EL (cell line): ENCODE measurements at places on chromosomes 2 and 18.

DNA sequence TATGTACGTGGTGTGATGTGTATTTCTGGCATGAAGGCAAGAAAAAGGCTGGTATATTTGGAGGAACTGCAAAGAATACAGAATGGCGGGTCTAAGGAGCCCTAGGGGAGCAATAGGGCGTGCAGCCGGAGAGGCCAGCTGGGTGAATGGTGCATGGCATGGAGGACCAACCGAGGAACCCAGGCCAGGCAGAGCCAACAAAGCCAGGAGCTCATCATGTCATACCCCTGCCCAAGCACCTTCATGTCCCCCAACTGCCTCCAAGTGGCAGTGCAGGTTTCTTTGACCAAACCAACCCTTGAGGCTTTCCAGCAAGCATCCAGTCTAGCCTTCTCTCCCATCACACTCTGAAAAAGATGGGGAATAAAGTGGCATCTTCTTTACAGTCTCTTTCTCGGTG lies 8.9 kb upstream of the KCNK3 start:
- no peak for DNase-seq

- DNase-seq, result no peak
These were observed 78.7 kb downstream of the IRS1 start for GRCh38 chr2:226720948-226721347.

DNA sequence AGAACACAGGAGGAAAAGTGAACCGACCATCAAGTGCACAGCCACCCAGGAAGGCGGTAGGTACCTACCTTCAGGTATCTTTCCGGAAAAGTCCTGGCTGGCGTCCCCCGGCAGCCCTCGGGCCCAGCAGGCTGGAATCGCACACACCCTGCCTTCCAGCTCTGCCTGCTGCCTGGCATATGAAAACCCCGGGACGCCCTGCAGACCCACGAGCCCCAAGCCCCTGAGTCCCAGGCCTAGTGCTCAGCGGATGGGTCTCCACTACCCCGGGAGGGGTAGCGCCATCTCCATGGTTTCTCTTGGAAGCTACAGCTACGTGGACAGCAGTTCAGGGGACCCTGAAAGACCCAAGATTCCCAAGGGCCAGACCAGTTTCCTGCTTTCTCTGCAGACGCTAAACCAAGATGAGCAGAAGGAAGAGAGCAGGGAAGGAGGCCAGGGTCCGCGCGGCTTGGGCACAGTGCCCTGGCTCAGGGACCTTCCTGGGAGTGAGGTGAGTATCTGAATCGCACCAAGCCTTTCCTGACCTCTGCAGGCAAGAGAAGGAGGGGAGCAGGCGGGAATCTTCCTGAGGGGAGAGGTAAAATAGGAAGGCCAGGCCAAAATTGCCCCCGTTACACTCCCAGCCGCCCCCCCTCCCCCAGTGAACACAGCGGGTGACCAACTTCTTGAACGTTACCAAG lies 80.4 kb downstream of the ARHGEF4 start:
- no peak for DNase-seq

DNA sequence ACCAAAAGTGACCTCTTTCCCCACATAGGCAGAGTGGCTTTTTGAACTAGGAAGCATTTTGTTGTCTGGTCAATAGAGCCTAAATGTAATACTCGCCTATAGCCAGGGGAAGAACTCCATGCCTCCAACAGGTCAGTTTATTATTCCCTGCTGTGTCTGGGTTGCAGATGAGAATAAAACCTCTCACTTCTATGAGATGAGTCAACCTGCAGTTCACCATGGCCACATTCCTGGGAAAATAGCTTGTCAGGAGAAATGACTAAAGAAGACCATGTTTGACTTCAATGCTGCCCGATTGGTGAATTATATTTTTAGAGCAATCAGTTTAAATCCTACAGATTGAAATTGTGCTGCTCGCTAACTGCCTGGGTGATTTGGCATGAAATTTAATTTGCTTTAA lies 46.7 kb upstream of the LRRTM1 start:
- DNase-seq, result no peak

- DNase-seq, result no peak
These were observed 23.6 kb upstream of the PDCL3 start for GRCh38 chr2:100539221-100539620.

- DNase-seq, result peak; percentile 15
These were observed 404.4 kb upstream of the SYT4 start for GRCh38 chr18:43681661-43682060.

- DNase-seq, result no peak
These were observed 32.4 kb downstream of the TTLL4 start for GRCh38 chr2:218743068-218743467.

- DNase-seq, result no peak
These were observed 818.4 kb upstream of the FSHR start for GRCh38 chr2:49972699-49973098.

DNA sequence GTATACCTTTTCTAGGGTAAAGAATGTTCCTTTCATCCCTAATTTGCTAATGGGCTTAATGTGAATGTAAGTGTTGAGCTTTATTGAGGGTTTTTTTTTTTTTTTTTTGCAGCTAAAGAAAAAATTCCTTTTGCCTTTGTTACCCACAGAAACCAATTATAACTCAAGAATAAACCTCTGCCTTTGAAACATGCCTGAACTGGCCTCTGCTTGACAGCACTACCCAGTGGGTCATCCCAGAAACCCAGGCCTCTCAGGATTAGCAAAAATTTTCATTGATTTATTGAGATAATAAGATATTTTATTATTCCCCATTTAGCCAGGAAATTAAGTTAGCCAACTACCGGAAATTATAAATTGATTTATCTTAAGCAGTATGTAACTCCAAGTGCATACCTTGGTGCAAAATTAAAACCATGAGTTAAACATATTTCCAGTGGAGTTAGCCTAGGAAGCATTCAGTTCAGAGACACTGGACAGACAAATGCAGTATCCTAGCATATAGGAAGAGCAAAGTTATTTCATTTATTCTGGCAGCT lies 67.0 kb upstream of the RASGRP3 start:
- no peak for DNase-seq

DNA sequence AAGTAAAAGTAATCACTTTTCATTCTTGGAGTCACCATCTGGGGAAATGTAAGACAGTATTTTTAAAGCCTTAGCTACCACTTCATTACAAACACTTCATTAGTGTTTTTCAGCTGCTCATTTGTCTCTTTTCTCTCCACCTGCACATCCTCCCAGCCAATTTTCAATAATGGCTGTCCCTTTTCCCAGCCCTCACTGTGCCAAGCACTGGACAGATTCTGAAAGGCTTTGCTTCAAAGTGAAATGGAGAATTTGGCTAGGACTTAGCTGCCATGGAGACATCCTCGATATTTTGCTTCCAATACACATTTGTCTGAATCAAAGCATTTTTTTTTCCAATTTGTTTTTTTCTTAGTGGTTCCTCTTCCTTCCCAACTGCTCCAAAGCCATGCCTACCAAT lies 272.4 kb upstream of the NRXN1 start:
- DNase-seq, result no peak

DNA sequence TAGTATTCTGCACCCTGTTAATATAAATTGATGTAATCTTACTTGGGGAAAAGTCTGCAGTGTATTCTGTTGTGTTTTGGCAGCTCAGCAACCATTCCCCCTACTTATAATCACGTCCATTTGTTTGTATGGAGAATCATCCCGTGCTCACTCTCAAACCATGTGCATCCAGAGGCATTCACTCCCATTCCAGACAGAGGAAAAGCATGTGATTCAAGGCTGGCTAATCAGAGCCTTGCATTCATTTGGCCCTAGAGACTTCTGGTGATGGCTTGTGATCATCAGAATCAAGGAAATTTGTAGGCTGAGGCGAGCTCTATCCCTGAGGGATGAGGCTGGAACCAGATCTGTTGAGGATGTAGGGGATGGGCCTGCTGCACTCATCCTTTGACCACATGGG lies 5.1 kb upstream of the WIPF1 start:
- DNase-seq, result no peak

DNA sequence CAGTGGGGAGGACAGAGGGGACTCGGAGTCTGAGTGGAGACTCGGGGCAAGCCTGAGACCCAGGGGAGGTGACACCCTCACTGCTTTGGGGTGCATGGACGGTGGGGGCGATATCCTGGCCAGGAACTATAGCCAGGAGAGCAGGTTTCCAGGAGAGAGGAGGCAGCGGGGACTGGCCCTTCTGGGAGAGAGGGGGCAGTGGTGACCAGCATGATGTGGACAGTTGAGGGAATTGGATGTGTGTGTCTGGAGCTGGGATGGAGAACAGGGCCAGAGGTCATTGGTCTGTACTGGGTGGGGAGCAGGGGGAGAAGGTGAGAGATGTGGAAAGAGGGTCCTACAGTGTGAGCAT lies 63.6 kb downstream of the ACKR3 start:
- no peak for DNase-seq

- DNase-seq, result no peak
These were observed 16.3 kb downstream of the CNDP2 start for GRCh38 chr18:74512321-74513053.

DNA sequence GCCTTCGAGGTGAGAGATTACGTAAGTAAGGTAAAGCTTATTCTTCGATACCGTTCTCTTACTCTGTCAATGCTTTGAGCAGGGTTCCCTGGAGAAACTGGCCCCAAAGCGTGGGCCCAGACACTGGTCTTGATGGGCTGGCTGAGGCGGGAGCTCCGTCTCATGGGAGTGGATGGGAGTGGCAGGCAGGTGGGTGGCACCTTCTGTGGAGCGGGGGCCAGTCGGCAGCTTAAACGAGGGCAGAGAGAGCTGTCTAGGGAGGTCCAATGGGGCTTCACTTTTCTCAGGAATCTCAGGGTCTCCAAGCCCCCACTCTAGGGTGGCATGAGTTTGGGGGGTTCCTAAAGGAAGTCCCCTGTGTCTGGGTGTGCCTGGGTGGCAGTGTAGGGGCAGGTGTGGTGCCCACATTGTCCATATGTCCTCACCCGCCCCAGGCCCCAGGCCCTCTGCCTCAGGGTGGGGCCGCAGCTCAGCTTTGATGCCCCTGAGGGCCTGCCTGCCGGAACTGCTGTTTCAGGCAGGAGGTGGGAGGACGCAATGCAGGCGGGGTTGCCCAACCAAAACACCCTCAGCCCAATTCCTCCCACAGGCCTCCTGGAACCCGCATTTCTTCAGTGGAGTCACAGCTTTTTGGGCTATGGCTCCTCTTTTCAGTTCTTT lies 32.5 kb upstream of the FOSL2 start:
- no peak for DNase-seq

DNA sequence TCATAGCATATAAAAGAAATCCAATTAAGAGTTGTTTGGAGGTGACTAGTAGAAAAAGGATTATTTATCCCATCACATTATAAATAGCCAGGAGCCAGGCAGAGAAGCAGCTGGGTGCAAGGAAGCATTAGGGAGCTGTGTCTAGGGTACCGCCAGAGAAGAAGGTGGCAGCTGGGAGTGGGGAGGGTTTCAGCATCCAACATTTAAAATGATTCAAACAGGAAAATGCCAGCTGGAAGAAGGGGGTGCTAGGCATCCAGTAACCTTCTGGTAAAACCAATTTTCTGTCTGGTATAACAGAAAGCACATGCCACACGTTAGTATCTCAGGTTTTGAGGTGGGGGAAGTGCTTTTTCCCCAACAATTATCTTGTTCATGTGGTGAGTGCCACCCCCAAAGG lies 452.4 kb downstream of the ZEB2 start:
- DNase-seq, result no peak

DNA sequence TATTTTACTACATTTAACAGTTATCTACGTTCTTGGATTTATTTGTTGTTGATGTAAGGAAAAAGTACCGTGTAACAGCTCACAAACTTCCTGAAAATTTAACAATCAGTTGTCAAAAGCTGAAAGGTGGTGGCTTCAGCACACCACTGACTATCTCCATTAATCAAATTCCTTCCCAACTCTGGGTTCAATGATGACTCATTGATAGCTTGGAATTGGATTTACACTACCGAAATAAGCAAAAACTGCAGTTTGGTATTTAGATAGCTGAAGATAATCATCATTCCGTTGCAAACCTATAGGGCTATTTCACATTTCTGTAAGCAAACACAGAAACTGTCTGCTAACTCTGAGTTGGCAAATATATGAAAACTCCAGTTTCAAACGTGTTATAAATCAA lies 322.3 kb upstream of the TFPI start:
- no peak for DNase-seq

- peak; percentile 45 for DNase-seq
These were observed 152.5 kb upstream of the HAAO start for GRCh38 chr2:42944779-42945415.

DNA sequence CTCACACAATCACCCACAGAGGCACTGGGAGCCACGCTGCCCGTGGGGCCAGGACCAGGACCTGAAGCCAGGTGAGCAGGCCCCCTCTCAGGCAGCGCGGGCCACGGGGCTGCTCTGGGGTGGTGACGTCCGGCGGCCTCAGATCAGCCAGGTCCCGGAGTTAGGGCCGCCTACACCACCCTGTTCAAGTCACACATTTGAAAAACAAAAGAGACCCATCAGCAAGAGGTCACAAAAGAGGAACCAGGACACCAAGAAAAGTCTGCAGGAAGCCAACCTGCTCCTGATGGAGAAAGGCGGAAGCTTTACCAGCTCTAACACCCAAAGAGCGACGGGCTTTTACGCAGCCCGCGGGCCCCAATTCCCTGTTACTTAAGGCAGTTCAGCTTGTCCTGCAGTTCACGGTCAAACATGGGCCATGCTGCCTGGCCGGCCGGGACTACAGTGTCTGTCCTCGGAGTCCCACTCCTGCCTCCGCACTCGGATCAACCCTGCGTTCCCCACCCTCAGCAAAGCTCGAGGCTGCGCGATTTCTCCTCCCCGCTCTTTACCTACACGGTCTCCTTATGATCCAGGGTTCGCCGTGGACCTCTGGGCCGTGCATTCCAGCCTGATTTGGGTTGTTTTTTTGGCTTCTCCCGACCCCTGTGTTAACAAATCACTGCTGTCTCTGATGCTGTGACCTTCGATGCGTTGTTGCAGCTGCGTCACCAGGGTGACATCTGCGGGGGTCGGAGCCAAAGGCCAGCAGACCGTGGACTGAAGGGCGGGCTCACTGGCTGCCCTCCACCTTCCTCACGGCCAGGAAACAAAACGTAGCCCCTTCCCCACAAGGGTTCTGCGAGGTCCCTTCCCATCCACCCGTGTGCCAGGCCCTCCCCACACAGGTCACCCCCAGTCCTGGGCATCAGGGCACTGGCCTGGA lies 31.0 kb downstream of the SNORC start:
- DNase-seq, result no peak

- peak; percentile 12 for DNase-seq
These were observed 656.4 kb downstream of the MBD2 start for GRCh38 chr18:53567929-53568574.
